ENCODE measurements at places on chromosomes 3 and 15.

DNA sequence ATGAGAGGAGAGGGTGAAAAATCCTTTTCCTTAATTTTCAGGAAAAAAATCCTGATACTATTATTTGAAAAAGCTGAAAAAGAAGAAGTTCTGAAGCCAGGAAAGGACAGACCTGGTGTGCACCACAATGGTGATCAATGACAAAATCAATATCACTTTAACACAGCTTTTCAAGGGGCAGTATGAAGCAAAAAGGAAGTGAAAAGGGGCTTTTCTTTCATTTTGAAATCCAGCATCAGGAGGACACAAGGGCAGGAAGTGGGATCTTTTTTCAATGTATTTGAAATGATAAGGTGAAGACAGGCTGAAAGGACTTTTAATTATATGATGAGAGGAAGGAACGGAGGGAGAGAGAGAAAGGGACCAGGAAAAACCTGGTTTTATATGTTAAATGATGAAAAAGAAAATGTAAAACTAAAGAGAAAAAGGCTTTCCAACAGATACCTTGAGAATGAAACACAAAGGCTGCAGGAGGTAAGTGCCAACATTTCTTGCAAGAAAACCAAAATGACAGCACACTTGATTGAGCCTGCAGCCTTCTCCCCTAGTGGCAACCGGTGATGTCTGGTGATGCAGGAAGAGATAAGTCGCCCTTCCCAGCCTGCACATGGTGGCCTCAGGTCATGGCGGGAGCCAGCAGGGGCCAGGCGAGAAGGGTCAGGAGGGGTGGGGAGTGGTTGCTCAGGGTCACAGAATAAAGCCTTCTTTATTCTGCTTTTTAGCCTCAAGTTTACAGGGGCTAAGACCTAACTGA lies 236.7 kb upstream of the WNT5A start:
- no peak for DNase-seq

DNA sequence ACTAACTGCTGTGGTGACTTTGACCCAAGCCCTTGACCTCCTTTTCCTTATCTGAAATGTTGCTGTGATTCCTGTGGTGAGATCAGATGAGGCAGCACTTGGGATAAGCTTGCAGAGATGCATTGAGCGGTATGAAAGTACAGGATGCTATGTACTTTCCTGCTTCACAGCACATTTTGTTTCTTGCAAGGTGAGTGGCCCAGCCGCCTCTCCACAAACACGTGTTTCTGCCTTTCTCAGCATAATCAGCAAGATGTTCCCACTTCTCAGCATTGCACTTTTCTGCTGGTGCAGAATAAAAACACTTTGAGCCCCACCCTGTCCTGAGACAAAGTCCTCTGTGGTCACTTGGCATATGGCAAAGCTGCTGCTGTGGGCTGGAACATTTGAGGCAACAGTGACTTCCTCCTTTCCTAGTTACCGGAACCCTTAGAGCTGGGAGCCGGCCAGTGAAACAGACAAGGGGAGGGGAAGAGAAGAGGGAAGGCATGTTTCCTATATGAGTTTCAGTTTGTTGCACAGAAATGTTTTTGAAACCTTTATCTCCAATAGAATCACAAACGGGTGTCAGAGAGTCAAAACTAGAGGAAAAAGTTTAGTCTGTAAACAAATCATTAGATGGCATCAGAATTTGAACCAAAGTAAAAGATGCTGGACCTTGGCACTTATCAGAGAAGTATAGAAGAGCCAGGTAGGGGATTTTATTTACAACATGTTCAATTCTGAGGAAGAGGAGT lies 5.0 kb downstream of the NUDT16 start:
- DNase-seq: no peak

GRCh38 chr3:195249858-195250464 lies 21.0 kb downstream of the XXYLT1 start:
- DNase-seq: no peak

DNA sequence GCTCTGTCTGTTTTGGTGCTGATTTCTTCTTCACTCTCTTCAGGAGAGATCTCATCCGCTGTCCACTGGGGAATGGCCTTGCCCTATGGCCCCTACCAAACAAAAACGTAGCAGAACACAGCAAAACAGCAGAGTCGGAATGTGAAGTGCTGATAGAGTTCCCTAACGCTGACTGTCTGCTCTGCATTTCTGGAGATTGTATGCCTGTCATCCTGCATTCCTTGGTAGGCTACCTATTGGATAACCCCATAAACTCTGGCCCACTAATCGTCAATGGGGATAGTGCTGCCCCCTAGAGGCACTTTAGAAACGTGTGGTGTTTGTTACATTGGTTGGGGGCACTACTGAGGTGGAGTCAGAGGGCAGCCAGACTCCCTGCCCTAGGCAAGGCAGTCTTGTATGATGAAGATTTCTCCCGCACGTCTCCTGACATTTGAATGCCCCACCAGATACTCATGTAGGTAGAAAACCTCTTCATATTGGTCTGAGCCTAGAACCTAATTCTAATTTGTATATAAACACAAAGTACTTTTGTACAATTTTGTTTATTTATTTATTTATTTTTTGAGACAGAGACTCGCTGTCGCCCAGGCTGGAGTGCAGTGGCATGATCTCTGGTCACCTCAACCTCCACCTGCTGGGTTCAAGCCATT lies 15.6 kb upstream of the MAGEF1 start:
- DNase-seq: peak; percentile 73

DNA sequence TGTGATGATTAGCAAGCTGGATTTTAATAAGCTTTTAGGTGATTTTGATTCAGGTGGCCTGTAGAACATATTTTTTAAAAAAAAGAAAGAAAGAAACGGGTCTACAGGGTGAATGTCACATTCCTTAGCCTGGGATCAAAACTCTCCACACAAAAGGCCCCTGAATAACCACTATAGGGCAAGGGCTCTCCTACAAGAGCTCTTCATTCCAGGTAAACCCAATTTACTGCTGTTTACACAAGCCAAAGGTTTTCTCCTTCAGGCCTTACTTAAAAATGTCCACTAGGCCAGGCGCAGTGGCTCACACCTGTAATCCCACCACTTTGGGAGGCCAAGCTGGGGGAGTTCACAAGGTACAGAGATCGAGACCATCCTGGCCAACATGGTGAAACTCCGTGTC lies 8.3 kb downstream of the MSL2 start:
- no peak for DNase-seq

GRCh38 chr3:120756061-120756460 lies 13.5 kb downstream of the GTF2E1 start:
- no peak for DNase-seq

GRCh38 chr3:141326123-141326522 lies 42.2 kb upstream of the ZBTB38 start:
- DNase-seq: no peak

GRCh38 chr3:130850843-130851242 lies 43.0 kb upstream of the ATP2C1 start:
- DNase-seq: no peak

DNA sequence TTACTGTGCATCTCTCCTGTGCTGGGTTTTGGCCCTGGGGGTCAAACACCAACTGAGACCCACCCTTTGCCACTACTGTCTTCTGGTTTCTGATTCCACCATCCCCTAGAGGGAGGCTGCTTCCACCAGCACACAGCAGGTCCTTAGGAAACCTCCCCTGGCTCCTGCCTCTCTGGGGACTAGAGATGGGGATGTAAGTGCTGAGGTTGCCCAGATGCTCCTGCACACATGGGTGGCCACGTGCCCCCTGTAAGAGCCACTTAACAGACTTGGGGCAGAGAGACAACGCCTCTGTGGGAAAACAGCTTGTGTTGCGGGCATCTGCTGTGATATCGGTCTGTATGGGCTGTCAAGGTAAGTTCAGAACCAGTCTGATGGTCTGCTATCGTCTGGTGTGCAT lies 83.4 kb downstream of the ATP2B2 start:
- no peak for DNase-seq

DNA sequence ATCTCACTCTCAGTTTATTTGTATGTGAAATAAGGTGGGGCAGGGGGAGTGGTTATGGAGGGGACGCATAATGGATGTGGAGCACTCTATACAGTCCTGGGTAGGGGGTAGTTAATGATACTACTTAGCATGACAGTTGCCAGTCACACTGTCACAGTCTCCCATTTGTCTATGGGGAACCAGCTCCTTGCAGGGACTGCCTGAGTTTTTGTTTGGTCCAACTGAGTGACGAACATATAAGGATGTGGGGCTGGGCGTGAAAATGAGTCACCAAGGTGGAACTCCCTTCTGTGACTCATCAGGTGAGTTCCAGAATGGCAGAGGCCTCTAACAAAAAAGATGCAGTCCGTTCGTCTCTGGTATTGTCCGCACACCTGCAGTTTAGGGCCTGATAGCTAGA lies 235.3 kb upstream of the ST8SIA2 start:
- no peak for DNase-seq

DNA sequence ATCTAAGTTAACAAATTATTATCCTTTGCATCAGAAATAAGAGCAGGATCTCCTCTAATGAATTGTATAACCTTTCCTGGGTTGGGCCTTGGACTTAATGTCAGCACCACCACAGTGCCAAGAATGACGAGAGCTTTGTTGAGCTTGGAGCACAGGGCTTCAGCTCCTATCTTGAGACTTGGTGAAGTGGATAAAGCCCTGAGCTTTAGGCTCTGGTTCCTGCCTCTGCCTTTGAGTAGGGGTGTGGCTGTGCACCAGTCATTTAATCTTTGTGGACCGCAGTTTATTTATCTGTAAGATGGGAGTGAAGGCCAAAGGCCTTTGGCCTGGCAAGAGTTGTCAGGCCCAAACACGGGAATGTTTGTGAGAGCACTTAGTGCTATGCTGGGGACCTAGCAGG lies 162.2 kb downstream of the VGLL4 start:
- no peak for DNase-seq

GRCh38 chr3:7874116-7874515 lies 627.5 kb upstream of the LMCD1 start:
- no peak for DNase-seq

GRCh38 chr15:90617668-90618097 lies 88.0 kb downstream of the CRTC3 start:
- no peak for DNase-seq

- peak; percentile 87 for DNase-seq
These were observed 285.1 kb downstream of the LPP start for GRCh38 chr3:188439080-188439479.

GRCh38 chr15:78223396-78224022 lies 10.9 kb downstream of the ACSBG1 start:
- no peak for DNase-seq

- no peak for DNase-seq
These were observed 24.1 kb downstream of the CBLB start for GRCh38 chr3:105844704-105845103.

GRCh38 chr3:156659260-156659659 lies 15.1 kb upstream of the TIPARP start:
- DNase-seq: no peak

DNA sequence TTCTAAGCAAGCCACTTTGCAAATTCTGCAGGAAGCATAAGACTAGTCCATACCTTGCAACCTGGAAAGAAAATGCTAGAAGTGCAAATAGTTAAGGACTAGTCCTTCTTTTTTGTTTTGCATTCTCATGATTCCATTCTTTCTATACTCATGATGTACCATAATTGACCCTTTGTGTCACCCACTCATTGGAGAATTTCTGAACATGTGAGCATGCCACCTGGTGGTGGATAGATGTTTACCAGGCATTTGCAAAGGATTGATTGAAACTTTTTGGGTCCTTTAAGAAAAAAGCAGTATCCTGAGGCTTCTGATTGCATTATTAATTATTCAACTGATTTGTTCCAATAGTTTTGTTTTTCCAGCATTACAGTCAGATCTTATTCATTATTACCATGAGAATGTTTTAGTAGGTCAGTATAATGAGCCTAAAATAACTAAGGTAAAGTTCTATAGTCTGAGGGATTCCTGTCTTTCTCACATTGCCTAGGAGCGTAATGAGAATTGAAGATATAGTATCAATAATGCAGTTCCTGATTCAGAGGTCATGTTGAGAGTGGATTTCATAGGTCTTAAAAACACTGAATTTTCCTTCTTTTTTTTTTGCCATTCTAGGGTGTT lies 20.2 kb upstream of the DIPK2A start:
- no peak for DNase-seq

- DNase-seq: no peak
These were observed 3.7 kb downstream of the ATG7 start for GRCh38 chr3:11275926-11276325.

GRCh38 chr3:11331101-11331500 lies 58.9 kb downstream of the ATG7 start:
- DNase-seq: no peak
